NCI-H1417 treated with DMSO at 0.1 percent for 48 hours (cell line): ENCODE measurements at places on chromosomes 6 and 20.

DNA sequence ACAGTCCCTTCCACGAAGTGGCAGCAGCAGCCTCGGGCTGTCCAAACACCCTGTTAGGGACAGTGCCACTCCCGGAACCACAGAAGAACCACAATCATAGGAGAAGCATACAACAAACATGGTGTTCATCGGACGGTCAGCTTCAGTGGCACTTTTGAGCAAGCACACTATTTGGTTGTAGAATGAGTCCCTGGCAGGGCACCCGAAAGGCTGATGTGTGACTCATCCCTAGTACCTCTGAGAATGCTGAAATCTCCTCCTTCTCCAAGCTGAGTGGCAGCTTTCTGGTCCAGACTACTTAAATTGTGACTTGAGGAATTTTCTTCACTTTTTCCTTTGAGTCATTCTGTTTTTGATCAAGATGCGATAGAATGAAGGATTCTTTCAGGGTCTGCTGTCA is 282.5 kb downstream of the ESR1 start:
- no peak for DNase-seq

DNA sequence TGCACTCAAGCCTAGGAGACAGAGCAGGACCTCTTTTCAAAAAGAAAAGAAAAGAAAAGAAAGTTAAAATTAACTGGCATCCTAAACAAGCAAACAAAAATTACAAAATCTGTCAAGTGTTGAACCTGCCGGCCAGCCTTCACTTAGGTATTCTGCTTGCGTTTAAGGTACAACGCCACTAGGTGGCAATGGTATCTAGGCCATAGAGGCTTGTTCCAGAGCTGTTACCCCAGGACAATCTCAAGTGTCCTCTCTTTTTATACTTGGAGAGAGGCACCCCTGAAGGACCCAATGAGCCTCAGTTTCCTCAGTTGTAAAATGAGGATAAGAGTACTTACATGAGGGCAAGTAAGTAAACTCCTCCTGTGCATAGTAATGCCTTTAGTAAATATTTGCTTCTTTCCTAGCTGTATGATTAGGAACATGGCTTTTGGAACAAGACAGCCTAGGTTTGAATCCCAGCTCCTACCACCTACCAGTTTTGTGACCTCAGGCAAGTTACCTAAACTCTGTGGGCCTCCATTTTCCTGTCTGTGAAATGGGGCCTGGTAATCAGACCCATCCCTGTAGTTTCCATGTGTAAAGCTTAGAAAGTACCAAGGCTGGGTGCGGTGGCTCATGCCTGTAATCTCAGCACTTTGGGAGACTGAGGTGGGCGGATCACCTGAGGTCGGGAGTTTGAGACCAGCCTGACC is 5.8 kb upstream of the PACSIN1 start:
- DNase-seq = no peak

- DNase-seq = no peak
Measured at GRCh38 chr20:61733891-61734732, 331.6 kb downstream of the TAF4 start.

GRCh38 chr6:118588626-118589025 is 40.5 kb downstream of the PLN start:
- DNase-seq = no peak

- DNase-seq = no peak
Measured at GRCh38 chr6:119346936-119347335, 2.6 kb downstream of the MAN1A1 start.

- DNase-seq = no peak
Measured at GRCh38 chr20:10074513-10074912, 39.7 kb downstream of the ANKEF1 start.

- no peak for DNase-seq
Measured at GRCh38 chr20:22746957-22747356, 162.6 kb upstream of the FOXA2 start.

DNA sequence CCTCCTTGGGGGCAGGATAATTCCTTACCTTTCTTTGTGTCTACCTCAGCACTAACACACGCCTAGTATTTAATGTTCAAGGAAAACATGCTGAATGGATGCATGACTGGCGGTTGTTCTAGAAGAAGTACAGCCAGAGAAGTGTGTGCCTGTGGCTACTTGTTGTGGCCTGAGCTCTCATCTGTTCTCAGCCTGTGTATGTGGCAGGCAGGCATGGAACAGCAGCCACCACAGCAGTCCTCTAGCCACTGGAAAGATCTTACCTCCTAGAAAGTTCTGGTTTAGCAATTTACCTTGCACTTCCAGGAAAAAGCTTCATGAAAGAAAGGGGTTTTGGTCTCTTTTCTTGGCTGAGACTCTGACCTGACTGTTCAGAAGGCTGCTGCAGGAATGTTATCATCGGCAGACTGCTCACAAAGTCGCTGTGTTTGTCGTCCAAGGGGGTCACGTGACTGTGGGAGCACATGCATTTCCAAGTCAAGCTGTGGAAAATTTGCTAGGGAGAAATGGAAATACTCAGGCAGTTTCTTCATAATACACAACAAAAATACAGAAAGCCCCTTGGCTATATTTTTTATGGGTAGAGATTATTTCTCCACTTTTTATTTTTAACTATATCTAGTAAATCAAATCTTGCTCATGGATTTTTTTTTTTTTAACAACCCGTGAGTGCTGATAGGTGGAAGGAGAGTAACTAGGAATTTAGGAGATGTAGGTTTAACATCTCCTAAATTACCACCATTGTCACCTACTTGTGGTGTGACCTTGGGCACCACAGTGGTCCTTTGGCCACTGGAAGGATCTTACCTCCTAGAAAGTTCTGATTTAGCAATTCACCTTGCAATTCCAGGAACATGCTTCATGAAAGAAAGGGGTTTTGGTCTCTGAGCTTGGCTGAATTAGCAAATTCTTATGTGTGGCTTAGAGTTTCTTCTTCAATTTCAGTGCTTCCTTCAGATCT is 110.8 kb upstream of the GPR6 start:
- no peak for DNase-seq
